ENCODE measurements at places on chromosomes 11 and 22. TPM values are rescaled to one million over a fixed set of nuclear protein-coding genes. Genes with fewer than 3 reads are reported as not detected.

The SNX15 gene
- polyA plus RNA-seq, result 19.4 TPM

The SMC1B gene
- 0.04 TPM for polyA plus RNA-seq

The MPST gene
- polyA plus RNA-seq, result 70.7 TPM

The MS4A15 gene
- polyA plus RNA-seq, result 38.9 TPM

The MRGPRX4 gene
- polyA plus RNA-seq, result not detected

The DEPDC7 gene
- polyA plus RNA-seq, result 1.1 TPM

The CASP1 gene
- polyA plus RNA-seq, result 30.2 TPM

The TPP1 gene
- polyA plus RNA-seq, result 169 TPM

The OR6A2 gene
- not detected for polyA plus RNA-seq

The DENND6B gene
- 14.7 TPM for polyA plus RNA-seq

The B4GALNT4 gene
- 4.6 TPM for polyA plus RNA-seq

The TSPAN32 gene
- polyA plus RNA-seq, result 6.1 TPM

The MYO18B gene
- polyA plus RNA-seq, result 0.02 TPM

The TIGD3 gene
- polyA plus RNA-seq, result 0.24 TPM

The ADAMTS8 gene
- polyA plus RNA-seq, result 18.3 TPM

The EFEMP2 gene
- polyA plus RNA-seq, result 44.8 TPM
